ENCODE measurements at places on chromosomes 2 and 18.

DNA sequence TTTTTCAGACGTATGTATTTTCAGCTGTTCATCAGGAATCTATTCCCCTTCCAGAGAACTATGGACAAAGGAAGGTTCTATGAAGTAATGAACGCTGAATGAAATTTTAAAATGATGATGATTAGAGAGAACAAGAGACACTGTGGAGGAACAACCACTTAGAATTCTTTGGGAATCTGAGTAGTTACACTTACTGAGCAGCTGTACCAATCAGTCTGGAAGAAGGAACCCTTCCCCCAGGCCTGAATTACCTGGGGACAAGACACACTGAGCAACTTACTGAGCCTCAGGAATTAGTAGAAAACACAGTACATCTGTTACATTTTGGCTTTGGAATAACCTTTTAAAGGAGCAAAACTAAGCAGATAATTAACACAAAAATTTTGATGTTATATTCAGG lies 1.9 kb downstream of the MSTN start:
- DNase-seq, result no peak

DNA sequence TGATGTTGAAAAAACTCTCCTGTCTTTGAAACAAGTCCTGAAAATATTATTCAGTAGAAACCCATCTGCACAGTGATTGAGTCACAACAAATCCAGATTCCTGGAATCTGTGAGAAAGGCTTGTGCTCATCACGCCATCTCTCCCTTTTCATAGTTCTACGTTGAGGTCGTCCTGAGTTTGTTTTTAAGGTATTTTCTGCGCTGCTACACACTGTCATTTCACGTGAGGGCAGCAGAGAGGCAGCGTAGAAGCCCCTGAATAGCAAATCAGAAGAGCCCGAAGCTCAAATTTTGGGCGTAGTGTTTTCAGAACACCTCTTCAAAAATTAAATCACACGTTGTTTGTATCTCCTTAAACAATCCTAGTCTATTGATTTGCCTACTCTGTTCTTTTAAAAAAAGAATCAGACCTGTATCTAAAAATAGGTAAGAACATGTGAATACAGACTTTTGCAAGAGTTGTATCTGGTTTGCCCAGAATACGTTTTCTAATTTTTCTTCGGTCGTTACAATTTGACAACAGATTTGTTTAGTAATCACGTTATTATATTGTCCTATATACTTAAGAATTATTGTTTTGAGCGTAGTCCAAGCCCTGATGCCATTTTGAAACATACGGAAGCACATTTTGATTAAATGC lies 61.6 kb upstream of the SLC38A11 start:
- peak; percentile 67 for DNase-seq

DNA sequence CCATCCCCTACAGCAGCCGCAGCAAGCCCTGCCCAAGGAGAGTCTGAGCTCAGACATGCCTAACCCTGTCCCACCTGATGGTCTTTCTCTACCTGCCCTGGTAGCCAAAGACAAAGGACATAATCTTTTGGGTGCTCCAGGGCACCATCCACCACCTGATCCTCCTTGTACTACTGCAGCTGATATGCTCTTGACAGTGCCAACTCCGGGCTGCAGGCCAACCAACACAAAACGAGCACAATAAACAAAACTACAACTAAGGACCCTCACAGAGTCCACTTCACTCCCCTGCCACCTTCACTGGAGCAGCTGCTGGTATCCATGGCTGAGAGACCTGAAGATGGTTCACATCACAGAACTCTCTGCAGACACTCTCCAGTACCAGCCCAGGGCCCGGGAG lies 106.3 kb downstream of the GRB14 start:
- DNase-seq, result no peak

DNA sequence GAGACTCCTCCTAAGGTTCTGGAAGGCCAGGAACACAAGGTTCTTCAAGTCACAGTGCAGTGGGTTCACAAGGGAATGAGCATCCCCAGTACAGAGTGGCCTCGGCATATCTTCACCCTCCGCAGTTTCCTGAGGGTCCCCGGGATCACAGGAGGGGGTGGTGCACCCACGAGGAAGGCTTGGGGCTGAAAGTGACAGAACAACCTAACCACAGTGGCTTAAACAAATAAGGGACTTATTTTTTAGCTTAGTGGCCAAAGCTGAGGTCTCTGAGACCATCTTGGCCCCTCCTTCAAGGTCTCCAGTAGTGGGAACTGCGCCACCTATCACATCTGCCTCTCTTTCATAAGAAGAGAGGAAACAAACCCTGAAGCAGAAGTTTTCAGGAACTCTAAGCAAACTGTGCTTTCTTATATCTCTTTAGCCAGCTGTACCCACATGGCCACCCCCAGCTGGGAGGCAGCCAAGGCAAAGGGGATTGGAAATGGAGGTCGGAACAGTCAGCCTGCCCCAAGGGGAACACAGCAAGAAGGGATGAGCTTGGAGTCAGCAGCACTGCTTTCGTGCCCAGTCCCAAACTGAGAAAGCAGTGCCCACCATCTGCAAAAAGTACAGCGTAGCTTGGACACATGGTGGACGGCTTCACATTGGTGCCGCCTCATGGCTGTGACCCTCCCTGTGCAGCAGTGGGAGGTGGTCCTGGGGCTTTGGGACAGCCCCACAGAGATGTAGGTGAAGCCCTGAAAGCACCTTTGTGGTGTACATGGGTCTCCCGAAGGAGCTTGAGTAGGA lies 260.0 kb upstream of the ID2 start:
- DNase-seq, result no peak

GRCh38 chr2:137202318-137202717 lies 437.0 kb downstream of the THSD7B start:
- DNase-seq, result no peak

GRCh38 chr2:238682536-238682935 lies 165.3 kb upstream of the TWIST2 start:
- no peak for DNase-seq

DNA sequence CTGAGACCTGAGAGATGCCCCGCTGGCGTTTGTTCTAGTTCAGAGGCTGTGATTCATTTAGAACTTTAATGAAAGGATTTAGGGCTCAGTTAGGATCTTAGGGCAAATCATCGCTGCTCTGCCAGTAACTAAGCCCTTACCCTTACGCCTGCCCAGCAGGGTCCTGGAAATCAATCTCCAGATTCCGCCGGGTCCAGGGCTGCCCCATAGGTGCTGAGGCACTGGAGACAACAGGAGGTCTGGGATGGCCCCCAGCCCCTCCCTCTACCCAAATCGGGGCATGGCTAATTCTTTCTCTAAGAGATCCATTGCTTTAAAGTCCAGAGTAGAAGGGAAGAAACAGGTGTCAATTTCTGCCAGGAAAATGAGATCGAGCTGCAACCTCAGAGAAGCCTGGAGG lies 83.1 kb downstream of the SDC1 start:
- no peak for DNase-seq
